ENCODE measurements at places on chromosomes 12 and 14.

- no peak for DNase-seq
Measured at GRCh38 chr12:131260251-131260905, 306.7 kb downstream of the ADGRD1 start.

GRCh38 chr12:124544311-124544970, 23.0 kb downstream of the NCOR2 start:
- DNase-seq, result no peak

- peak; percentile 55 for DNase-seq
Measured at GRCh38 chr12:109927622-109928021, 27.5 kb downstream of the TCHP start.

GRCh38 chr12:120534703-120535655, 823 bp downstream of the RNF10 start:
- DNase-seq, result peak; percentile 12

DNA sequence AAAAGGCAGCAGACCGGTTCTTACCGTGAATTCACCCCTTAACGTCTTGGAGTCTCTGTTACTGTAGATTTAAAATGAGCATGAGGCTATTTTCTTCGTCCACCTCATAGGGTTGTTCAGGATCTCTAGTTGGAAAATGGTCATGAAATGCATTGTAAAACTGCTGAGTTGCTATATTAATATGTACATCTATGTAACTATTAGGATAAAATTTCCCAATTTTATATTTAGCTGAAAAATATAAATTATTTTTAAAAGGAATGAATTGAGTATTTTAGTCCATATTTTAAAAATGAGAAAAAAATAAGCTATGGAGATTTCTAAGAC, 272.7 kb downstream of the ALG10B start:
- DNase-seq, result no peak

DNA sequence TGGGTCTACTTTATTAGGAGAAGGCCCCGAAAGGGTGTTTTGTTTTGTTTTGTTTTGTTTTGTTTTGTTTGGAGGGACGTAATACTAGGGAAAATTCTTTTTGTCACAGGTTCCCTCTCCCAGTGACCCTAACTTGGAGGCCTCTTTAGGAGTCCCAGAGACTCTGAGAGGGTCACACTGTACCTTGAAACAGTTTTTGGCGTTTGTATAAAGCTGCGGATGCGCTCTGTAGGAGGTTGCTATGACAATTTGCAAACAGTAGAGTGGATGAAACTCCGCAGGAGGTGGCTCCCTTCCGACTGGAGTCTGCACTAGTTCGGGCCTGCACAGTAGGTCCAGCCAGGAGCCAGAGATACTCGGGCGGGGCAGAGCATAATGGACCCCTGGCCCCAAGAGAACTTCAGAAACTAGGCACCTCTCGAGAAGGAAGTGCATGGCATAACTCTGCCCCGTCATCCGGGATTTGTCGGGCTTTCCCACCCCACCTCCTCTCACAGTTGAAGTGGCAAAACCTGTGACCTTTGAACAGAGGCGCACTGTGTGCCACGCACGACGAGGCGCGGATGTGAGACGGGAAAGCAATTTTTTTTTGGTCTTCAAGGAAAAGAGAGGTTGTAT, 1.3 kb upstream of the DYRK2 start:
- DNase-seq, result no peak

DNA sequence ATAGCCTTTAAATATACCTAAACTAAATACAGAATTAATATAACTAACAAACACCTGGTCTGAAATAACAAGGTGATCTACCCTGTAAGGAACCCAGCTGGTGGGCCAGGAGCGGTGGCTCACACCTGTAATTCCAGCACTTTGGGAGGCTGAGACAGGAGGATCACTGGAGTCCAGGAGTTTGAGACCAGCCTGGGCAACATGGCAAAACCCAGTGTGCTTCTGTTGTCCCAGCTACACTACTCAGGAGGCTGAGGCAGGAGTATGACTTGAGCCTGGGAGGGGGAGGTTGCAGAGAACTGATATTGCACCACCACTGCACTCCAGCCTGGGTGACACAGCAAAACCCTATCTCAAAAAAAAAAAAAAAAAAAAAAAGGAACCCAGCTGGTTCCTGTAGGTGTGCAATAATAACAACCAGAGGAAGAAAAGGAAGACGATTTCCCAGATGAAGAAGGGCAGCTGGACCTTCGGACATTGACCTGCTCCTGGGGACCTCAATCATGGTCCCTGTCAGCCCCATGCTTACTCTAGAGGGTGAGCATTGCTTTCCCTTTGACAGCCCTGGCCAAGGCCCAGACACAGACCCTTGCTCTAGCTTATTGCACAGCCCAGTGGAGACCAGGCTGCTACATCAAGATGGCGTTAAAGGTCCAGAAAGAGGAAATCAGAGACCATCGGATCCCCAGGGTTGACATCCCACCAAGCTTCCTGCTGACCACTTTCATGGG, 5.4 kb downstream of the FOS start:
- DNase-seq, result no peak

- no peak for DNase-seq
Measured at GRCh38 chr14:53044486-53044885, 93.6 kb upstream of the FERMT2 start.

- no peak for DNase-seq
Measured at GRCh38 chr12:124829008-124829707, 34.5 kb downstream of the SCARB1 start.

DNA sequence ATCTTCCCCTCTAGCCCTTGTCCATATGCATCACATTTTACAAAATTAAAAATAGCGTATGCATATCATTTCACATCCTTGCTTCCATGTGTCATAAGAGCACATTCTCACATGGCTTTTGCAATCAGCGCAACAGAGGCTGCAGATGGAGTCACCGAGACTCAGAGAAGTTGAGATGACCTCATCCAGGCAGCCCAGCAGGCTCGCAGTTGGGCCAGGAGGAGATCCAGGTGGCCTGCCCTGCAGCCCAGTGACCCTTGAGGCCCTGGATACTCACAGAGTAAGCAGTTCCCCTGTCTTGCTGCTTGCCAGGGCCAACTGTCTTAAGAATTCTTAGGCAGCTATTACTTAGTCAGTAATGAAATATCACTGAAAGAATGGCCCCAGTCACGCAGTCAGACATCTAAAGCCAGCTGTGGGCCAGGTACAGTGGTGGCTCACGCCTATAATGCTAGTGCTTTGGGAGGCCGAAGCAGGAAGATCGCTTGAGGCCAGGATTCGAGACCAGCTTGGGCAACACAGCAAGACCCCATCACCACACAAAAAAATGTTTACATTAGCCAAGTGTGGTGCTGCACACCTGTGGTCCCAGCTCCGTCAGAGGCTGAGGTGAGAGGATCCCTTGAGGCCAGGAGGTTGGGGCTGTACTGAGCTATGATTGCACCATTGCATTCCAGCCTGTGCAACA, 9.1 kb downstream of the CAMKK2 start:
- no peak for DNase-seq

DNA sequence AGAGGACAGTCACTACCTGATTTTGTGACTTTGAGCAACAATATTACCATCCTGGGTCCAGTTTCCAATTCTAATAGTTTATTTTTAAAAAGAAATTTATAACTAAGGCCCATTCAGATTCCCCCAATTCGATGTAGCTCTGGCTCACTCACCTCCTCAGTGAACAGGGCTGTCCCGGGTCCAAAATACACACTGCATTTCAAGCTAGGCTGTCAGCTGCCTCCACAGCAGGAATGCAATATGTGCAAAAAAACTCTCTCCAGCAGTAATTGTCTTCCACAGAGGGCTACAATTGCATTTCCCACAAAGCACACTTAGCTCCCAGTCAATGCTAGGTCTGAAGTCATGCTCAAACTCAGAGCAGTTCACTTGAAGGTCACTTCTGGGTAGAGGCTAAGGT, 39.3 kb upstream of the ZNF641 start:
- DNase-seq, result no peak

DNA sequence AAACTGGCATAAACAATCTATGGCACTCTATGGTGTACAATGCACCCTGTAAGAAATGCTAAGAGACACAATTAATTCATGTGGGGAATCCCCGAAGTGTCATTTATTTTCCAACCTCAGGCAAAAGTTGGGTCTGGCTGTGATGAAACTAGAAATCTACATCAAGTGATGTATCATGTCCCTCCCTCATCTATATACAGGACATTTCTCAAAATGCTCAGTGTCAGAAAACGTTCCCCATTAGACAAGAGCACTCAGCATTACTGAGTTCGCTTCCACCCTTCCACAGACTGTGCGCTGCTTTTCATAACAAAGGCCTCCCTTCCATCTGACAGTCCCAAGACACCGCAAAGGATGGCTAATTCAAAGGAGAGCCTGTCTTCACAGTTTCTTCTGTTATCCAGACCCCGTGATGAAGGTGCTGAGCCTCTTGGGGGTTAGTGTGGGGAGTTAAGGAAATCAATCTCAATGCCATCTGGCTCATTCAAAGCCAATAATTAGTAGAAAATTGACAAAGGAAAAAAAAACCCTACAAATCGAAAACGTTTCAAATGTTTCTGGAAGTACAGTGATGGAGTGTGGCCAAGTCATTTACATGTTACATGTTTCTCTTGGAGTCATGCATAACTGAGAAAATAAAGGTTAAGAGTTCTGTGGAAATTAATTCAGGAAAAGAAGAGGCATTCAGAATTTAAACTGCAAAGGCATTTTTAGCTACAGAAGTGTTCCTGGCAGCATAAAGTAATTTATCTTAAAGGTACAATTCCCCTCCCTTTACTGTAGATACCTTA, 7.5 kb downstream of the CCDC88C start:
- DNase-seq, result peak; percentile 87

GRCh38 chr12:48817873-48818830, at the start of gene CACNB3:
Gene CACNB3 (plus strand): TSS chr12:48818496. CDS start chr12:48818930, 434 bp downstream.
- DNase-seq, result peak; percentile 83

- DNase-seq, result no peak
Measured at GRCh38 chr12:54412348-54412747, 6.7 kb downstream of the ITGA5 start.

- DNase-seq, result no peak
Measured at GRCh38 chr12:39824505-39825212, 205.1 kb upstream of the ABCD2 start.

- no peak for DNase-seq
Measured at GRCh38 chr14:82009076-82009475, 475.4 kb upstream of the SEL1L start.

- DNase-seq, result no peak
Measured at GRCh38 chr14:99966912-99967311, 98.3 kb upstream of the EVL start.

GRCh38 chr12:42346403-42347002, 20.5 kb downstream of the PPHLN1 start:
- DNase-seq, result no peak

- no peak for DNase-seq
Measured at GRCh38 chr14:61435563-61436337, 114.4 kb downstream of the PRKCH start.

DNA sequence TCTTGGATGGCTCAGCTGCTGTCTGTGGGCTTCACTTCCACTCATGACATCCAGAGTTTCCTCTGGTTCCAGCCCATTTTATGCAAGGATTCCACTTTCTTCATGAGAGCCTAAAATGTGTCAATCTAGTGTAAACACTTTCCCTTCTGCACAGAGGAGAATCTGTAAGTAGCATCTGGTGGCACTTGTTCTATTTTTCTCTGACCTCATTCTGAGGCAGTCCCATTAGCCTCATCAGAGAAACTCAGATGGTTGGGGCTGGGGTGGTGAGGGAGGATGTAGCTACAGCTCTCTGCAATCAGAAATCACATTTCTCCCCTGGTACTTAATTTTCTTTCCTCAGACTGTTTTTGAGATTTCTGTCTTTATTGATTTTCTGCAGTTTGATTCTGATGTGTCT, 81.6 kb downstream of the PRMT8 start:
- no peak for DNase-seq

DNA sequence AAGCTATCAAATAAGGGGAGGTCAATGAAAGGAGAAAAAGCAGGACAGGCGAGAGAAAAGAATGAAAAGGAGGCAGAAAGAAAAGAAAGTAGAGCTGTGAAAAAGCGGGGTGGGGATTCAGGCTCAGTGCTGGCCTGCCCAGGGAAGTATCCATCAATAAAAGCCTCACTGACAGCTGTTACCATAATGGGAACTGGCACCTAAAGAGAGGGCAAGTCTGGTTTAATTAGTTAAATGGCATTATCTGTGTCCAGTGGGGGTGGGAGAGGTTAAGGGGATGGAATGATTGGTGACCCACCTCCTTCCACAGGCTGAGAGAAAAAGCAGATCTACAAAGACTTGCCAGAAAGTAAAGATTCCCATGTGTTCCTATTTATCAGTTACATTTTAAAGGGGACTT, 7.4 kb downstream of the SALL2 start:
- no peak for DNase-seq

DNA sequence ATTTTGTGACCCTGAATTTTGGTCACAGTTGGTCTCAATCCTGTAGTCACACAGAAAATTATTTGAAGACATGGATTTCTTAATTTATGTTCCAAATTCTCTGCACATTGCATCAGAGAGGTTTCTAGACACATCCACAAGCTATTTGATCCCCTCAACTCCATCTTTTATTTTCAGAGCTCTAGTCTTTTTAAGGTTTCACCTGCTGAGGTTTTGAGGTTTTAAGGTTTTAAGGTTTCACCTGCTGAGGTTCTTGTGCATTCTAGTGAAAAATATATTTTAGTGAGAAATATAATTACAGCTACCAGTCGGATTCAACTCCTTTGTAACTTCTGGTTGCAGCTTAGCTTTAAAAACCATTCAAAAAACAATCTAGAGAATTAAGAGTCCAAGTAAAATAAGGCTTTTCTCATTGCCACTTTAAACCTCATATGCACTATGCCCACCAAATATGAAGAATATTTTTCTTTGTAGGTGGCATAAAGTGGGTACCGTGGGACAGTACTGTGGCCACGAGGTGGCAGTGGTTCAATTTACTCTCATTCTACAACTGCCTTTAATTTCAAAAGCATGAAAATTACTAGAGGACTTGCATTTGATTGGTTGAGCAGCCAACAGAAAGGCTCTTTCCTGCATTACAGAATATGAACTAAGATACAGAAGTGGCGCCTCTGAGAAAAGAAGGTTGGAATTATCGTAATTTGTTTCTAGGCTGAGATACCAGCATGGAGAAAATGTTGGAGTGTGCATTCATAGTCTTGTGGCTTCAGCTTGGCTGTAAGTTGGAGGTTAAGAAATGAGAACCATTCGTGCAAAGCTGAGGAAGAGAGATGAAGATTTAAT, 366.5 kb upstream of the OR4E1 start:
- DNase-seq, result peak; percentile 53

GRCh38 chr12:55930771-55931316, at the start of gene DGKA:
Gene DGKA (plus strand): TSS chr12:55931162. CDS start chr12:55936504, 5,342 bp downstream.
- DNase-seq, result peak; percentile 83

DNA sequence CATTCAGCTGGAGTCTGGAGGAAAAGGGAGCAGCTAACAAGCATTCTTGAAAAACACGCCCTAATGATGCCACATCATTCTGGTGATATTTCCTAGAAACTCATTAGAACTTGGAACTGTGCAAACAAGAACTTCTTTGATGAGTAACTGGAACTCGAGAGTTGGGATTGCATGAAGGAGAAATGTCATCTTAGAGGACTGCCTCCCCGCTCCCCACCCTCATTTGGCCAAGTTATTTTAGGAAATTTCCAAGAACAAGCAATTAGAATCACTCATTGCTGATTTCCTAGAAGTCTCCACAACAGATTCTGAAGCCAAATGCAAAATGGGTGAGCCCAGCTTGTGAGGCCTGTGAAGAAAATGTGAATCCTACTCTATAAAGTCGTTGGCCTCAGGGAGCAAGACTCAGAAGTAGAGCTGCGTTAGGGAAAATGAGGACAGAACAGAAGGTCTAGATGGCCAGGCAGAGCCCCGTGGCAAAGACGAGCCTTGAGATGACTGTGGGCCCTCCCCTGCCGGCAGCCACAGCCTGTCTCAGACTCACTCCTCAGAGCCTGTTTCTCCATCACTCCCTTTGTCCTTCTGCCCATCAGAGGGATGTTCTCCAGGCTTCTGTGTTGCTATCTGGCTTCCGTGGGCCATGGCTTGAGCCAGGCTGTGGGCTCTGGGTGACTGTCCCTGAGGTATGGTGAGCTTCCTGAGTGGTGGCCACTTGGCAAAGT, 38.4 kb downstream of the RTL1 start:
- no peak for DNase-seq

All from CD8-positive, alpha-beta T cell (primary cell).